Kidney glomerular epithelial cell (primary cell): ENCODE measurements at places on chromosomes 4 and X.

DNA sequence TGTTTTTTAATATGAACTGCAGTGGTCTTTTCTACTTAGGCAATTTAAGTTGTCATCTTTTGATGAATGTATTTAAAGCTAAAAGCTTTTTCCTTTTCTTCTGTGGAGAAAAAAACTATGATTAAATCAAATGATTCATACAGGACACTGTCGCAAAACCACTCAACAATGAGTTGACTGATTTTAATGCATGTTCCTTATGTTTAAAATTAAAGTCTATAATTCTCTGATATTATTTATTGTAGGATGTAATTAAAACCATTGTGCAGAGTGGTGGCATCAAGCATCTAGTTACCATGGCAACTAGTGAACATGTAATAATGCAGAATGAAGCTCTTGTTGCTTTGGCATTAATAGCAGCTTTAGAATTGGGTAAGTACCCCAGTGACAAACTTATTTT is 172.5 kb downstream of the RAP1GDS1 start:
- DNase-seq: no peak

- no peak for DNase-seq
These were observed 16.6 kb downstream of the GEMIN8 start for GRCh38 chrX:14013054-14013453.

- DNase-seq: no peak
These were observed 154.9 kb upstream of the GYPA start for GRCh38 chr4:144295286-144295995.

DNA sequence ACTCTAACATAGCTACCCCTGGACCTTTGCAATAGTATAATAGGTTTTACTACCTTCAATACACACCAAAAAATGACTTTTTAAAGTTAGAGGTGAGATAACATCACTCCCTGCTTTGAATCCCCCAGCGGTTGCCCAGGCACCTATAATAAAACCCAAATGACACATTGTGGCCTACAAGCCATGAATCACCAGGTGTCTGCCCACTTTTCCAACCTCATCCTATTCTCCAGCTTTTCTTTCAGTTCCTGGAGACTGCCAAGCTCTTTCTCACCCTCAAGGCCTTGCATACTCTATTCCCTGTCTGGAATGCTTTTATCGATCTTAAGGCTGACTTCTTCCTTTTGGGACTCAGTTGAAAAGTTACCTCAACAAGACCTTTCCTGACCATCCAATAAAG is 16.4 kb upstream of the PRSS48 start:
- no peak for DNase-seq
